SW 1271 (cell line): ENCODE measurements at places on chromosomes 11 and 22.
A peak's percentile ranks its signal among the peaks of the same experiment; 100 is the strongest.

GRCh38 chr22:42188808-42189447 lies 58.3 kb upstream of the CYP2D6 start:
- no peak for DNase-seq

DNA sequence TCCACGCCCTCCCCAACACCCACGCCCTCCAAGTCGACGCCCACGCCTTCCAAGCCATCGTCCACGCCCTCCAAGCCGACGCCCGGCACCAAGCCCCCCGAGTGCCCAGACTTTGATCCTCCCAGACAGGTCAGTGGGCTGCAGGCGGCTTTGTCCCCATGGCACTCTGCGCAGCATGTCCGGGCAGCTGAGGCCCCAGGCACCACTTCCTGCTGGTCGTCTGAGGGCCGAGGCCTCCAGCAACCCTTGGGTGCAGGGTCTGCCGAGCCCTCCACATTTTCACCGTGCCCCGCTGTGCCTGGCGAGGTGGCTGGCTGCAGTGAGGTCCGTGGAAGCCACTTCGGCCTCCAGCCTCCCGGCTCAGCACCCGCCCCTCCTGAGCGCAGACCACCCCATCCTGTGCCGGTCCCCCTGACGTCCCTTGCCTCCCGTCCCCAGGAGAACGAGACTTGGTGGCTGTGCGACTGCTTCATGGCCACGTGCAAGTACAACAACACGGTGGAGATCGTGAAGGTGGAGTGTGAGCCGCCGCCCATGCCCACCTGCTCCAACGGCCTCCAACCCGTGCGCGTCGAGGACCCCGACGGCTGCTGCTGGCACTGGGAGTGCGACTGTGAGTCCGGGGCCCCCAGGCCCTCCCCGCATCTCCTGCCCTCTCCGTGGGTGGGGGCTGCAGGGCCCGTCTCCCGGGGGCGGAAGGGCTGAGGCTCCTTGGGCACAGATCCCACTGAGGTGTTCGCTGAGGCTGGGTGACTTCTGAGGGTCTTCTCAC lies 26.8 kb downstream of the MUC2 start:
- DNase-seq: no peak

DNA sequence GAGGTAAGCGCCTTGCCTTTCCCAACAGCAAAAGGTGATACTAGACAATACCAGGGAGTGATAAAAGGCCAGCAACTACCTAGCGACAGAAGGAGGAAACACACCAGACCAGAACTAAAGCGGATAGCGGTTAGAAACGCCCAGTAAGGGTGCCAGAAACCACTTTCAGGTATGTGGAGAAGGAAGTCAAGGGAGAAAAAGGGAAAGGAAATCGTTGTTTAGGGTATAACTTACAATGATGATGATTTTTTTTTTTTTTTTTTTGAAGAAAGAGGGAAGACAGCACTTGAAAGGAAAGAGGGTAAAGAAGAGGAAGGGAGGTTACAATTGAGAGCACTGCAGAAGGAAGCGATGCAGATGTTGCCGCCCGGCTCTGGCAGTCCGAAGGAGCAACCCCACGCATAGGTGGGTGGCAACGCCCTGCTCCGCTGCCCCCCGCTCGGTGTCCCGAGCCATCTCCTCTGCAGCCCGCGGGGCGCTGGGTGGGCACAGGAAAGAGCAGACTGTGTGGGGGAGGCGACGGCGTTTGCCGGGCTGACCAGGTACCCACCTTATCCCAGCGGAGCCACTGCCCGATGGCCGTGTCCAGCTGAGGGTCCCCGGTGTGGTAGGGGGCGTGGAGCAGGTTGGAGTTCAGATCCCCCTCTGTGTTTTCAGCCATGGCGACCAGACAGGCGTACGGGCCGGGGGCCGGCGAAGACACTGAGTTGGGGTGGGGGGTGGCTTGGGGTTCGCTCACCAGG lies 561 bp downstream of the PGM2L1 start:
- DNase-seq: peak; percentile 64

DNA sequence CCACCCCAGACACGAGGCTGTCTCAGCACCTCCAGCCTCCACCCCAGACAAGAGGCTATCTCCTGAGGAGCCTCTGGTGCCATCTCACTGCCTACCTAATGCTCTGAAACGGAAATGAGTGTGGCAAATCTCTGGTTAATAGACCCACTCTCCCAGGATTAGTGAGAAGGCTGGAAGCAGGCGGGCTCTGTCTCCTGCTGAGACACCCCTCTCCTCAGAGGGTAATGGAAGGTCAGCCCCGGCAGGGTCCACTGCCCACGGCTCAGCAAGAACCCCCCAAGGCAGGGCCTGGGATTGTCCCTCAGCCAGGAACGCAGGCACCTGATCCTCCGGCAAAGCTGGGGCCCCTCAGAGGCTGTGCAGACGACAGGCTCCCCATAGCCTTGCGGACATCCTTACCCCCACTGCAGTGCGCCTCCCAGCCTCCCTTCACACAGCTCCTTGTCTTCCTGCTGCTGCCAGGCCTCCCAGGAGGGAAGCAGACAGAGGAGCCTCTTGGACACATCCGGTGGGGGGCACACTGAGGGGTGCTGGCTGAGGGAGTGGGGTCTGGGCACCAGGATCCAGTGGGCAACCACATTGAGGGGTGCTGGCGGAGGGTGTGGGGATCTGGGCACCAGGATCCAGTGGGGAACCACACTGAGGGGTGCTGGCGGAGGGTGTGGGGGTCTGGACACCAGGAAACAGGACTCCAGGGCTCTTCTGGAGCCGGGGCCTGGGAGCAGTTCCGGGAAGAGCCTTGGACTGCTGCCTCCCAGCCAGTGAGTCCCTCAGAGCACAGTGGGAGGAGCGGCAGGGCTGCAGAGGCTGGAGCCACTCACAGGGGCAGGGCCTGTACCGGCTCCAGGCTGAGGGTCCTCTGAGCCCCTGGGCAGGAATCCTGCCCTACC lies 13.1 kb downstream of the CHID1 start:
- no peak for DNase-seq

GRCh38 chr22:30287648-30288418 lies 1.5 kb downstream of the CASTOR1 start:
- DNase-seq: peak; percentile 58

DNA sequence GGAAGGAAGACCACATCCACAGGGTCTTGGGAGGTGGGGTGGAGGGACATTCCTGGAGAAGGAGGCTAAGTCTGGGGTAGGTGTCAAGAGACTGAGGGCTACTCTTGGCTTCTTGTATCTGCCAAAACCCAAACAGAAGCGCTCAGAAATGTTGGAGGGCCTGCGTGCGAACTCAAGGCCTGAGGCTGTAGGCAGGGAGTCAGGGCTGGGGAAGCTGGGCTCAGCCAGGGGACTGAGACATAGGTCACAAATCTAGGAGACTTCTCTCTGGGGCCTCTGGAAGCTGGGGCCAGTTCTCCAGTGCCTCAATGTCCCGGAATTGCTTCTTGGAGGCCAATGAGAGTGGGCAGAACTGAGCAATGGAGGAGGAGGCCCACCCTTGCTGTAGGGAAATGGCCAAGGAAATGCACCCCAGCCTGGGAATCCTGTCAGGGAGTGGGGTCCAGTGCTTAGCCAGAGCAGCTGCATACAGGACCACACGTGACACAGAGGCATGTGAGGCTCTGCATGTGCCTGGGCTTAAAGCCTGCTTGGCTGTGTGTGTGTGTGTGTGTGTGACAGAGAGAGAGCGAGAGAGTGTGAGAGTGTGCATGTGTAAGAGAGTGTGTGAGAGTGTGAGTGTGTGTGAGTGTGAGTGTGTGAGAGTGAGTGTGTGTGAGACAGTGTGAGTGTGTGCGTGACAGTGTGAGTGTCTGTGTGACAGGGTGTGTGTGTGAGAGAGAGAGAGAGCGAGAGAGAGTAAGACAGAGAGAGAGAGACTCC lies 141.3 kb downstream of the ST3GAL4 start:
- no peak for DNase-seq

DNA sequence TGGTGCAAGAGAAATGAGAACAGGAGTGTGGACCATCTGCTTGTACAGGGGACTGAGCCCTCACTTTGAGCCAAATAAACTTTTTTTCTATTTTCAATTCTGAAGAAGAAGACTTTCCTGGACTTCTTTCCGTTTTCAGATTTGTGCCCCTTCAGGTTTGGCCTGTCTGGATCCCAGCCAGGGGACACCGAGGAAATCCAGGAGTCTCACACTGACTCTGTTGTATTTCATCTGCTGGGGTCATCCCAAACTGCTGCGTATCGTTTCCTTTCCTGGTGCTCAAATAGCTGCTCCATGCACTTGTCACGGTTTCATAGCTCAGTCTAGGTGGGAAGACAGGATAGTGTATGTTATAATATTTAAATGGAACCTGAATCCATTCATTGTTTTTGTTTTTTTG lies 51.7 kb downstream of the GGTLC2 start:
- DNase-seq: no peak

GRCh38 chr22:39966470-39966869 lies 6.3 kb downstream of the TMA7B start:
- DNase-seq: no peak

DNA sequence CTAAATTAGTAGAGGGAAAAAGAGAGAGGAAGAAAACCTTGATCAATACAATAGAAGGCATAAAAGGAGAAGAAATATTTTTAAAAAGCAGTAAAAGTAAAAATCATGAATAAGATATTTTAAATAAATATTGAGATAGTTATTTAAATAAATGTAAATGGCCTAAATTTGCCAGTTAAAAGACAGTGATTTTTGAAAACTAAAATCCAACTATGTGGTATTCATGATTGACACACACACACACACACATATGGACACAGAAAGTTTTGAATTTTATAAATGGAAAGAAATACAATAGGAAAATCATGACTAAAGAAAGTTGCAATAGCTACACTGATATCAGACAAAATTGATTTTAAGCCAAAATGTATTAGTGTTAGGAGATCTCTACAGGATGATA lies 313.1 kb downstream of the TBC1D22A start:
- DNase-seq: no peak

DNA sequence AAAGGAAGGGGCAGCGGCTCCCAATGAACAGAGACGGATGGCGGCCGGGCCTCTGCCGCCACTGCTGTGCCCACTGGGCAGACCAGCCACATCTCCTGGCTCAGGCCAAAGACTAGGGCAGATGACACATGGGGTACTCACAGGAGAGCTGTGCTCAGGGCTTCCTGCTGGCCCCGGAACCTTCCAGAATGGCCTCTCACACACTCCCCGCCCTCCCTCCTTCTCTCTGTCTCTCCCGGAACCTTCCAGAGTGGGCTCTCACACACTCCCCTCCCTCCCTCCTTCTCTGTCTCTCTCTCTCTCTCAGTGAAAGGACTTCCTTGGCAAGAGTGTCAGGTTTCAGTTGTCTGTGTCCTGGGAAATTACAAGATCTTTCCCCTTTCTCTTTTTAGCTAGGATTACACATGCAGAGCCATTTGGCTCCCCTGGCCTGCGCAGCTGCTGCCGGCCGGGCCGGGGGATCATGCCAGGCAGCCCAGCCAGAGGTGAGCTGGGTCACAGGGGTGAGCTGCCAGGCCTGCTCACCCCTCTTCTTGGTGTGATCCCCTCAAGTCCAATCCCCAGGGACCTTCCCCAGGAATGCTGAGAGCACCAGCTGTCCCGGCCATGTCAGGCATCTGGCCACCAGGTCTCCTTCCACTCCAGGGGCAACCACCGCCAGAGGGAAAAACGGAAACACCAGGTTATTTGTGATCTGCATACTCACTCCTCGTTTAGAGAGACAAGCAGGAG lies 45.3 kb upstream of the ADA2 start:
- no peak for DNase-seq

DNA sequence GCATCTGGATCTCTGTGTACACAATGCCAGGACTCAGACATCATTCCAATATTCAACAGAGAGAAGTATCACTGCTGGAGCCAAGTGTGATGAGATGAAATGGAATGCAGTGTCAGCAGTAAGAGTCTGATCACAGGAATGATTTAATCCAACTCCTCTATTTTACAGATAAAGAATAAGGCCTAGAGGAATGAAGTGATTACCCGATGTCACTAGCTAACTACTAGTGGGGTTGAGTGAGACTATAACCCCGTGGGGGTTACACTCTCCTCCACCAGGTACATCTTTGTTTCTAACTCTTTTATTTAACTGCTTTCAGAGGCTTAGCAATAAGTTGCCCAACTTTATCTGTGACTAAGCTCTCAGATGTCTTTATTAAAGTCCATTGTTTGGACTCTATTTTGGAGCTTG lies 94.2 kb upstream of the FAT3 start:
- no peak for DNase-seq

- no peak for DNase-seq
Measured at GRCh38 chr11:60703374-60703773, 4.0 kb downstream of the MS4A8 start.

GRCh38 chr11:93192163-93192562 lies 5.6 kb downstream of the SLC36A4 start:
- DNase-seq: no peak

GRCh38 chr11:10930972-10931760 lies 73.3 kb upstream of the ZBED5 start:
- DNase-seq: peak; percentile 19

GRCh38 chr22:29205594-29206371 lies at the start of gene EMID1:
Gene EMID1, plus strand, starts transcription at chr22:29205896. Its CDS starts 143 bp downstream, at chr22:29206039.
- no peak for DNase-seq

DNA sequence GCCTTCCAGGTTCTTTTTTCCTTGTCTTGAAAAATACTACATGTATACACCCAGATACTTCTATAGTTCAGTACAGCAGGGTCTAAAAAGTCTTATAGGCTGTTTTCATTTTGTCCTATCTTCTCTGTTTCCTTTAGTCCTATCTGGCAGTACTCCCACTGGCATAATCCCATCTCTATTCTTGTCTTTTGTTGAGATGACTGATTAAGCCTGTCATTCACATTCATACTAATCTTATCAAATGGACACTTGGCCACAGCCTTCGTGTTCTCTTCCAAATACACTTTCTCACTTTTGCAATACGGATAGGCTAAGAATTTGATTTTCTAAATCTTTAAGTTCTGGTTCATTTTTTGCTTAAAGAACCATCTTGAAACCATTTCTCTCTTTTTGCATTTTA lies 42.8 kb downstream of the OR5AK2 start:
- no peak for DNase-seq

DNA sequence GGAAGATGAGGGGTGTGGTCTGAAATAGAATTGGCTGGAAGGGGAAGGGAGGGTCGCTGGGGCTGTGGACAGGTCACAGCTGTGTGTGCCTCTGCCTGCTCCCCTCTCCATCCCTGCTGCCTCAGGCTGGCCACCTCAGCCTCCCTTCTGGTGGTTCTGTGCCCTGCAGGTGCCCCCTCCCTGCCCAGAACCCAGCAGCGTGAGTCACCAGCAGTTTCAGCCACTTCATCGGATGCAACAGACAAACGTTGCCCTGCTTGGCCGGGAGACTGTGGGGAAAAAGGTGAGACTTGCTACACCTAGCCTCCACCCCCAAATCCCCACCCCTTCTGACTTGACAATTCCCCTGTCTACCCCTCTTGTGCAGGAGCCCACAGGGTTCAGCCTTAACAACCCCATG lies 21.8 kb upstream of the LRRC10B start:
- DNase-seq: no peak
